ENCODE measurements at places on chromosomes 2 and 18.
A peak's percentile ranks its signal among the peaks of the same experiment; 100 is the strongest.

DNA sequence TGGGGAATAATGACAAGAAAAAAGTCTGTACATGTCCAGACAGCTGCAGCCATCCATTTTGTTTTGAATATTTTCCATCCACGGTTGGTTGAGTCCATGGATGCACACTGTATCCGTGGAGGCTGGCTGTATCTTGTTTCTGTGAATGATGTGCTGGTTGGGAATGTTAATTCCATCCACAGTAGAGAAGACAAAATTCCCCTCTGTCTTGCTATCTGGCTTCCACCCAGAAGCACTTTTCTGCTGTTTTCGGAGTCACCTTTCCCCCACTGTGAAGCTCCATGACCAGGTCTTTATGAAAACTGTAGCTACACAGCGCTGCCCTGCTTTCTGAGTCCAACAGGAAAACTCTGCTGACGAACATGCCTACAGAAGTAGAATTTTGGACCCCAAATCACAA is 122.3 kb downstream of the HRH4 start:
- no peak for DNase-seq

GRCh38 chr2:103448495-103448894 is 686.7 kb downstream of the TMEM182 start:
- no peak for DNase-seq

DNA sequence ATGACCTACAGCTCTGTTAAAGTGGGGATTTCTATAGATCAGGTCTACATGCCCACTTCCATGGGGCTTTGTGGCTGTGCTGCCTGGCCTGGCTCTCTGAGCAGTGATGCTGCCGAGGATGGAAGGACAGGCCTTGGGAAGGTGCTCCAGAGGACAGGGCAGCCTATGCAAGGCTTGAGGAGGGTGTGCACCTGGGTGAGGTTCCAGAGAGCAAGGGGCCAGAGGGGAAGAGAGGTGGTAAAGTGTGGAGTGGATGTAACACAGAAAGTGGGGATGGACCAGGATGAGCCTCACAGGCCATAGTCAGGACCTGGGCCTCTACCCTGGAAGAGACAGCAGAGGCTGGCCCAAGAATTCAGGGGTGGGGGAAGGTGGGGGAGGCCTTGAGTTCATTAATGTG is 826.4 kb downstream of the DCDC2C start:
- DNase-seq: no peak

- DNase-seq: no peak
Observed at GRCh38 chr2:45285311-45285710, 276.1 kb upstream of the SIX2 start.

- DNase-seq: no peak
Observed at GRCh38 chr2:136221026-136221425, 103.1 kb upstream of the CXCR4 start.

- DNase-seq: no peak
Observed at GRCh38 chr18:57915248-57915647, 112.1 kb upstream of the ATP8B1 start.

DNA sequence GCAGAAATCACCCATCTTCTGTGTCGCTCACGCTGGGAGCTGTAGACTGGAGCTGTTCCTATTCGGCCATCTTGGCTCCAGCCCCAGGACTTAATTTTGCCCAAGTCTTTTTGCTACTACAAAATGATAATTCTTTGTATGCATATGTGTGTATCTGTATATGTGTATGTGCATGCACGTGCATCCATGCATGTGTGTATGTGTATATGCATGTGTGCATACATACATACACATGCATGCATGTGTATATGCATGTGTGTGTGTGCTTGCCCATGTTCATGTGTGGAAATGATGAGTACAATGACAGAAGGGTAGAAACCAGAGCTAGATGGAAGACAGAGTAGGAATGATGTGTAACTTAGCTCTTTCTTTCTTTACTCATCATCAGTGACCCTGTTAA is 497.9 kb upstream of the SPRED2 start:
- peak; percentile 13 for DNase-seq

- no peak for DNase-seq
Observed at GRCh38 chr2:191889931-191890330, 43.0 kb upstream of the CAVIN2 start.

DNA sequence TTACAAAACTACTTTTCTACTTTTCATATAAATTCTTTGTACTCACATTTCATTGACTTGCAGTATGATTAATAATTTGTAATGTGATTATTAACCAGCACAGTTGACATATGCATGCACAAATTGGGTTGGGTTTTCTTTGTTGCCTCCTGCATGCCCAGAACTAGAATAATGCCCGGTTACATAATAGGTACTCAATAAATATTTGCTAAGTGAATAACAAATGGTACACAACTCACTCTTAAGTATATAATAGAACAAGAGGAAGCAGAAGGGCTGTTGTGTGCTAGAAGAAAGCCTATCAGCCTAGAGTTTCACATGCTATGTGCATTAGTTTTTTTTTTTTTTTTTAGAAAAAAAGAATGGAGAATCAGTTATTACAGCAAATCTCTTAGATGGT is 9.3 kb downstream of the RDH14 start:
- DNase-seq: no peak

DNA sequence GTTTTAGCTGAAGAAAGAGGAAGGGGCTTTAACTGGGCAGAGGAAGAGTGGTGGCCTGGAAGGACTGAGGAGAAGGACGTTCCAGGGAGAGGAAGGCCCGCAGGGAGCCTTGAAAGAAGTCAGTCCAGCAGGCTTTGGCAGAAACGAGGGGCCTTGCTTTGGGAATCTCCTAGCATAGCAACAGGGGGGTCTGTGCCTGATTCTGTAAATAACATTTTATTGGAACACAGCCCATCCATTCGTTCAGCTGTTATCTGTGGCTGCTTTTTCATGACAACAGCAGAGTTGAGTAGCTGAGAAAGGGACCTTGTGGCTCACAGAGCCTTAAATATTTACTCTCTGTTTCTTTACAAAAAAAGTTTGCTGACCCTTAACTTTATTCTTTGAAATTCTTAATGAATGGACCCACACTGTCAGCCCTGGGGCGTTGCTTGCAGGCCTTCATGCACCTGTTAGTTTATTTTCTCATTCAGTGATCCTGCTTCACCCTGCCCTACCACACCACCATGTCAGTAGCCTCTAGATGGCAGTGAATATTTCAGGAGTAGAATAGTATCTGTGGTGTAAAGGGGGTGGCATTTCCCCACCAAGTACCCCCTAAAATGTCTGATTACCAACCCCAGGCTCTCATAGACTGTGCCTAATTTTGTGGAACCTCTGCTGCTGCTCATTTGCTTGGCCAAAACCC is 61.0 kb downstream of the MGAT5 start:
- DNase-seq: no peak

GRCh38 chr2:99961196-99961913 is 181.0 kb downstream of the AFF3 start:
- DNase-seq: no peak

DNA sequence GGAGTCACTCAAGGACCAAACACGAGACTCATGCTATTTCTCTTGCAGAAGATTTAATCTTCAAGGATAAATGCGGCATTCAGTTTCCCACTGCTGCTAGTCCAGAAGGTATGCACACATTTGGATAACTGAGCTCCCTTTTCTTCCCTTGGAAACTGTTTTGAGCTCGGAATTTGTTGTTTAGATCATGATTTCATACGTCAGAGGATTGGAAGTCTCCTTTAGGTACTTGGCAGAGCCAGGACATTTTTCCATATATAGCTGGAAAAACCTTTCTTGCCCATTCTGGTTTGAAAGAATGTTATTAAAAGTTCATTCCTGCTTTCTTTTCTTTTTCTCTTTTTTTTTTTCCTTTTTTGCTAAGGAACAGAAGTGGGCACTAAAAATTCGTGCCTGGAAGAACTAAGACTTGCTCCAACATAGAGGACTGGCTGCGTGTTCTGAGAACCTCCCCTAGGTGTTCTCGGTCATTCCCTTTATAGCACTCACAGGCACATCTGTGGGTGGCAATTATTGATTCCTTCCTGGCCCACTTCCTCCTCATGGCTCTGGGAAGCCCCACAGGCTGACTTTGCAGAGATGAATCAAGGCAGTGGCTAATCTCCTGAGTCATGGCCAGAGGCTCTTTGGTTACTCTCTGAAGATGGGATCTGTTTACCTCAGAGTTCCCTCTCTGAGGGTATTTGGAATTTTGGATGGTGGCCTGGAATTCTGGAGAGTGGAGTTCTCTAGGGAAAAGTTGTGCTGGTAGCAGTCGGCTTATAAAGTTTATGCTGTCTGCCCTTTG is 104.8 kb downstream of the PLCL1 start:
- DNase-seq: no peak

DNA sequence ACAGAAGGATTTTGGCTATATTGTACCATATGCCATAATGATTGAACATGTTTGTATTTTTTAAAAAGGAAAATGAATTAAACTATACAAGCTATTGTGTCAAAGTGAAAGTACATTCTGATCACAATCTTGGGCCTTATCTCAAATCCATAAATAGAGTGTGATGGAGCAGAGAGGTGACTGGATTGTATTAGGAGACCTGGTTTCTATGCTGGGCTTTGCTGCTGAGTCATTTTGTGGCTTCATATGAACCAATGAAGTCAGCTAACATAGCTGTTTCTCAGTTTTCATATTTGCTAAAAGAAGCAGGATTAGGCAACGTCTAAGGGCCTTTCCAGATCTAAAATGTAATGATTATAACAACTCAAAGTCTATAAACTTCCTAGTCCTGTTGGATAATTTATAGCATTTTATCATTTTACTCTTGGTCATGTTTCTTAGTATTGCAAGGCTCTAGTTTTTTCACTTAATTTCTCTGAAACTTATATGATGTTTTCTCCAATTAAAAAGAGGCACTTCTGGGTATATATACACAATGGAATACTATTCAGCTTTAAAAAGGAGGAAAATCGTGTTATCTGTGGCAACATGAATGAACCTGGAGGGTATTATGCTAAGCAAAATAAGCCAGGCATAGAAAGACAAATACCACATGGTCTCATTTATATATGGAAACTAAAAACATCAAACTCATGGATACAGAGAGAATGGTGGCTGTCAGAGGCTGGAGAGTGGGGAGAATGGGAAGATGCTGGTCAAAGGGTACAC is 112.3 kb downstream of the MEP1B start:
- DNase-seq: no peak

DNA sequence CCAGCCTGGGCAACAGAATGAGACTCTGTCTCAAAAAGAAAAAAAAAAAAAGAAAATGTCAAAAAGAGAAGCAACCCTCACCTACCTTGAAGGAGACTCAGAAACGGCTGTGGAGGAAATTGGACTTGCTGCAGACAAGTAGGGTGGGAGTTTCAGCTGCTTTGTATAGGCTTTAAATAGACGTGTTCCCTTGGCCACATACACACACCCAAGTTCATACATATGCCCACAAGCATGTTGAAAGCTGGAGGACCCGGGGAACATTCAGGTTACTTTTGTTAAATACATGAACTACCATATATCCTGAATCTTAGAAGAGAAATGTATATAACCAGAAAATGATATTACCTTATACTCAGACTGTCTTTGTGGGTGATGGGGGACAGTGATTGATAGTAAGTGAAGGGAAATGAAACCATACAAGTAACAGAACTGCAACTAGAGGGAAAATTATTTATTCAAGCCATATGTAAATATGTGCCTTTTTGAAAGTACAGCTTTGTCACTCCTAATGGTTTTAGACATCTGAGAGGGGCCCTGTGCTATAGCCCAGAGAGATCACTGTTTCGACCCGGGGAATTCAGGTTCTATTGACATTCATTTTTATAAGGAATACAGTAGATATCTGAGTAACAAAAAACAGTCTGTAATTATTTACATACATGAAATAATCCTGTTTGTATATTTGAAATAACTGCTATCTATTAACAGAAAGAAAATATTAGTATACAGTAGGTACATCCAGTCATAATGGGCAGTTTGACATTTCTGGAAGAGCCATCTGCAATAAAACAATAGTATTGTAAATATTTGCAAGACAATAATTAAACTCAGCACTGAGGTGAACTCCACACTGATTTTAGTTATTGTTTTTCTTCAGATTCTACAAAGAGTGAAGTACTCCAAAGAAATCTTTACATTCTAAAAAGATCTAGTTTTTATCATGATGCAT is 48.0 kb upstream of the TGIF1 start:
- DNase-seq: no peak

DNA sequence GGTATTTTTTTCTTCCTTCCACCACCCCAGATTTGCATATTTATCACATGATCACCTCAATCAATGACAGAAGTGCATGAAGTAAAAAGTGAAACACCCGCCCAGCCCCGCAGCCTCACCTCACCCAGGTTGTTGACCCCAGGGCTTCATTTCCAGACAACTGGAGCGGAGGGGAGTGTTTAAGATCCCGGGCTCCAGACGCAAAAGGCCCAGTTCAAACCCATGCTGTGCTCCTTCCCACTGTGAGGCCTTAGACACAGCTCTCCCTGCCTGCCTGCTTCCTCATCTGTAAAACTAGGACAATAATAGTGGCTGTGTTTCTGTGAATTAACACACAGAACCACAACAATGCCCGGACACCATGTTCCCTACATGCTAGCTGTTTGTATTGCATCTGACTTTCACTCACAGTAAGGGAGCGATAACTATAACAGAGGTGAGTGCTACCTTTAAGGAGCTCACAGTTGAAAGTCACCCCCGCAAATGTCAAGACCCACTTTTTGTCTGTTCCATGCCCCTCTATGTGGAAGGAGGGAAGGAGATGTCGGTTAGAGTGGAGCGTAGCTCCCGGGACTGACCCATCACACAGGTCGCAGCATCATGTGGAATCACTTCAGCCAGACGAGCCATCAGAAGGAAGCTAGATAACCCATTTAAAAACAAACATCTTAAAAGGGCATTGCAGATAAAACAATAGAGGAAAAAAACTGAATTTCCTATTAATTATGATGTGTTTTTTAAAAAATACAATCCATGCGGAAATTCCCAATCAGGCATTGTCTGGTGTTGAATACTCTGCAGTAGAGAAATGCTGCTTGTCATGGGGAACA is 77.5 kb upstream of the DAPL1 start:
- DNase-seq: peak; percentile 52

DNA sequence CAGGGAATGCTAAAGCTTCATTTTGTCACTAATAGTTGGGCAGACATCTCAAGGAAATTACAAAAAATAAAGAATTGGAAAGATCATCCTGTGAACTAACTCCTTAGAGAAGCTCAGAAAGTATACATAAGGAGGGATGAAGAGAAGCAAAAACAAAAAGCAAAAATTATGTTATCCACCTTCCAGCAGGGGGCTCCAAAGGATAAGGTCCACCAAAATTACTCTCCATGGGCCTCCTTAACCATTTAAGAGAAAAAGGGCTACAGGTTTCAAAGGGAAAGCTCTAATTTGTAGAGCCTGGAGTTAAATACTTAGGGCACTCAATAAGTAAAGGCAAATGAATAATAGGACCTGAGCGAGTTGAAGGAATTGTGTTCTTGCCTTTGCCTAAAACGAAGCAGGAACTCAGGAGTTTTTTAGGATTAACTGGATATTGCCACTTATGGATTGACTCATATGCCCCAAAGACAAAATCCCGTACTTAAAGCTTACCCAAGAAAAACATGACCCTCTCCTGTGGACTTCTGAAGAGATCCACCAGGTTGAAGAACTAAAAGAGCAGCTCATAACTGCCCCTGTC is 1167.9 kb downstream of the DSC3 start:
- no peak for DNase-seq

DNA sequence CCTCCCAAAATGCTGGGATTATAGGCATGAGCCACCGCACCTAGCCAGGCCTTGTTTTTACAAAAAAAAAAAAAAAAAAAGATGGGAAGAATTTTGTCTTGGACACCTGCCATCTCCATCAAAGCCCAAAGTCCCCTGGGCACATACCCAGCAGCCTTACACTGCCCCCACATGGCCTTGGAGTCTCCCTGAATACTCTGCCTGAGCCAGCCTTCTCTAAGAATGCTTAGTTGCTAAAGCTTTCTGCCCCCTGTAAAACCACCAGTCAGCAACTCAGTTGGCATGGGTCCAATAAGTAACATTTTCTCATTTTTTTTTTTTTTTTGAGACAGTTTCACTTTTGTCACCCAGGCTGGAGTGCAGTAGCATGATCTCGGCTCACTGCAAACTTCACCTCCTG is 40.6 kb downstream of the SPC25 start:
- no peak for DNase-seq

Data from vagina (tissue), 2 donors.